CD4-positive, alpha-beta T cell treated with Interleukin-1 beta for 1 hour (primary cell): ENCODE measurements at places on chromosomes 2 and 18.

GRCh38 chr2:60540074-60540473, 13.4 kb downstream of the BCL11A start:
- DNase-seq: no peak

- no peak for DNase-seq
These were observed 20.1 kb downstream of the R3HDM1 start for GRCh38 chr2:135551356-135551755.

DNA sequence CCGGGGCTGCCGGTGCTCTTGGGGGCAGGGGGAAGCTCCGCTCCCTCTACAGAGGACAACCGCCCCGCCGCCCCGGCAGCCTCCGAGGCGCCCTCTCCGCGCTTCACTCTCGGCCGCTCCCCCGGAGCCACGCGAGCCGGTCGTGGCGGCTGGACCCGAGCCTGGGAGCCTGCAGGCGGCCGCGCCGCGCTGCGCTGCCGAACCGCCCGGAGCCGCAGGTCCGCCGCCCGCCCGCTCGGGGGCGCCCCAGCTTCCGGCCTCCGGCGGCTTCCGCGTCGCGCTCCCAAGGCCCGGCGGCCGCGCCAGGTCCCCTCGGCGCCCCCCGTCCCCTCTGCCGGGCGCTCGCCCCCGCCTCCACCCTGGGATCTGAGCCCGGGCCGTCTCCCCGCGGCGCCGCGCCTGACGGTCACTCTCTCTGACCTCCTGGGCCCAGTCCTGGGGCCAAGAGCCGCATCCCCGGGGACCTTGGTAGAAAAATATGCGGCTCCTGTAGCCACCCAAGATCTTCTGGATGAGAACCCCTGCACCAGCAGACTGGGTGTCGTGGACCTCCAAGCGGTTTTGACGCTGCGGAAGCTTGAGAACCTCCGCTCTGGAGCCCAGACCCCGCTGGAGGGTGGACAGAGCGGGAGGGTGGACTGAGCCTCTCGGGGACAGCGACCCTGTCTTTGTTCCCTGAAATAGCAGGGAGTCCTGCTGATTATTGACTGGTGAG, 44.3 kb downstream of the SERTAD2 start:
- peak; percentile 75 for DNase-seq

DNA sequence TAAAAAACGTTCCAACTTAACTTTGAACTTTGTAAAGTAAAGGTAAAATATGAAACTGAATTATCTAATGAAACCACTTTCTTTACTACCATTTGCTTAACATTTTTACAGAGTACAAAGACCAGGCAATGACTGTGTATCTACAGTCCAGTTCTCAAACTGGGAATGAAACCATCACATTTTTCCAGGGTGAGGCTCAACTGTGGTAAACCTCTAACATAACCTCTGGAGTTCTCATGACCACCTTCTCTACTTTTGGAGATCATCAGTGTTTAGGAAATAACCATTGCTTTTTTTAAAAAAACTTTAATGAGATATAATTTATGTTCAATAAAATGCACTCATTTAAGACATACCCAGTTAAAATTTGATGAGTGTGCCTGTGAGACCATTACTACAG, 223.5 kb downstream of the RNF152 start:
- no peak for DNase-seq

DNA sequence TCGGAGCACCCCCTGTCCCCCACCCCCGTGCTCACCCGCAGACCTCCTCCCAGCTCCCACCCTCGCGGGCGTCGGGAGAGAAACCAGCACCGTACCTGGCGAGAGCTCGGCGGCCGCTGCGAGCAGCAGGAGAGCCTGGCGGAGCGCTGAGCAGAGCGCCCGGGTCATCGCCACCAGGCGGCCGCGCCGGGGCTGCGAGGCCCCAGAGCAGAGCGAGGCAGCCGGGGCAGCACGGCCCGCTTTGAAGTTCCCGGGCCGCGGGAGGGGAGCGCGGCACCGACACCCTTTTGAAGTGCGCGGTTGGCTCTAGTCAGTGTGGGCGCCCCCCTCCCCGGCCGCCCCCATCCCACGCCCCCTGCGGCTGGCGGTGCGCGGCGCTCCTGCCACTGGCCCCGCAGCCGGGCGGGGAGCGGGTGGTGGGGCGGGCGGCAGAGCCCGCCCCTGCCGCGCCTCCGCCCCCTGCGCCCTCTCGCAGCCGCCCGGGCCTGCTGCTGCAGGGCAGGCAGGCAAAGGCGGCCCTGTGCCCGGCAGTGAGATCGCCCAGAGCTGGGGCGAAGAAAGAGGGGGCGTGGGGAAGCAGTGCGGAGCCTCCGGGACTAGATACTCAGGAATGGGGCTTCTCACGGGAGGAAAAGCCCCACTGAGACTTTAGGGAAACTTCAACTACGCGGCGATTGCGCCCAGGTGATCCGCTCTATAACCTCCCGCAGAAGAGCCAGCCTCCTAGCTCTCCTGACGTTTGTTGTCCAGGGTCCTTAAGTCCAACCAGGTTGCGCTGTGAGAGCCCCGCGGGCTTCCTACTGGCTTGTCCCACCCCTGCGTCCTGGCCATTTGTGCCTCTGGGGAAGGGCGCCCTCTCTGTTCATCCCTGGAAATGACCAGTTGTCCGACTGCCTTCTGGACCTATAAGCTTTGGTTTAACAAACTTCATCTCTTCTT, at the start of gene ACVR1C:
Gene ACVR1C, minus strand, starts transcription at position 388 of the 939 bp plus-strand sequence. Its CDS starts 220 bp downstream, at position 168.
- DNase-seq: peak; percentile 77

DNA sequence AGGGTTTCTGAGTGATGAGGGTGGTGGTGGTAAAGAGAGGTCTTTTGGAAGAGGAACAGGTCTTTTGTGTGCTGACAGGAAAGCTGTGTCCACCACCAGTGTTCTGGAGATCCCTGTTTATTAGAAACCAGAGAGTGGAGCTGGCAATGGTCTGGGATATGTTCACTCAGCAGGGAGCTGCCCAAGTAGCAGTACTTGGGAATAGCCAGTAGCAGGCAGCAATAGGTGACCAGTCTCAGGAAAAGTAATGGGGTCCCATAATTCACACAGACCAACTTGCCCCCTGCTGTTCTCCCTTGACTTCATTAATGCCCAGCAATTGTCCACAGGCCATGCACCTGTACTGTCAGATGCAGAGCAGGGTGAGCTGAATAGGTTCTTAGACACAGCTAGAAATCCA, 1.8 kb downstream of the TSPYL6 start:
- DNase-seq: no peak

DNA sequence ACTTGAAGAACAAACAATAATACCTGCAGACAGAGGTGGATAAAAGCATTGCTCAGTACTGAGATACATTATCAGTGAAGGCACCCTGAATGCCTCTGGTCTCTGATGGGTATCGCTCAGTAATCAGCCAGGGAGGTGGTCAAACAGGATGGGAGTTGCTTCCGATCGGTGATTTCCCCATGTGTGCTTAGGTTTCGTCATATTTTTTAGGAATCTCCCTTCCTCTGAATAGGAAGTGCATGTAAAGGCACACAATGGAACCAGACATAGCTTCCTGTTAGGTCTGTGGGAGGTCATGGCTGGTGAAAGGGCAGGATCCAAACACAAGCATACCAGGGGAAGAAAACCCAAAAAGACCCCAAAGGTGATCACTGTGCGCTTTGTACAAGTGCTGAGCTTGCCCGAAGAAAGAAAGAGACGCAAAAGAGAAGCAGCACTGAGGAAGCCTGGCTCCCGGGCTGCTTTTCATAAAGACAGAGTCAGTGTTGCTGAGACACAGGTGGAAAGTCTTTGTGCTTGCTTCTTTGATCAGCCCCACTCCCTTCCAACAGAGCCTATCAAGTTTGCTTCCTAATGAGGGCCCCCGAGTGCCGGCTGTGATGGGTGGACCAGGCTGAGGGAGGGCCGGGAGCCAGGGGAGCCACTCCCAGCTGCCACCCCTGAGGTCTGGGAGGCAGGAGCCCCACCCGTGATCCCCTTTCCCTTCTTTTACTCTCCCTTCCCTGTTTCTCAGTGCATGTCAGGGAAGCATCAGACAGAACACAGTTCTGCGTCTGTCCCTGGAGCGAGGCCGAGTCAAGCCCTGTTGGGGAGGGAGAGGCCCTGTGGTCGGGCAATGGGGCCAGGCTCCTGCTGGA, 138.2 kb downstream of the SH3RF3 start:
- no peak for DNase-seq

GRCh38 chr2:193907561-193907960, 1712.8 kb upstream of the TMEFF2 start:
- DNase-seq: no peak
